ENCODE measurements at places on chromosomes 11 and 22.
A peak's percentile ranks its signal among the peaks of the same experiment; 100 is the strongest.

DNA sequence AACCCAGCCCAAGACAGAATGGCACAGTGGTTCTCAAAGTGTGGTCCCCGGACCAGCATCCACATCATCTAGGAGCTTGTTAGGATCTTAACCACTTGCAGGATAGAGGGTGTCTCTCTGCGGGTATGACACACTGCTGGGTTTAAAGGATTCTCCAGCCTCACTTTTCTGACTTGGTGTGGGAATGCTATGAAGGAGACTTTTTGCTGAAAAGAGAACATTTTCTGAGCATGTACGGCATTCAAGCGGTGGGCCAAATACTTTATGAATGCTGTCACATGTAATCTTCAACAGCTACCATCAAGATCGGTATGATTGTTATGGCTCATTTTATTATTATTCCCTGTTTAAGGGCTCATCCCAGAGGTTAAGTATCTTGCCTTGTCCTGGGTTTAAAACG lies 1.8 kb upstream of the CD82 start:
- no peak for DNase-seq

DNA sequence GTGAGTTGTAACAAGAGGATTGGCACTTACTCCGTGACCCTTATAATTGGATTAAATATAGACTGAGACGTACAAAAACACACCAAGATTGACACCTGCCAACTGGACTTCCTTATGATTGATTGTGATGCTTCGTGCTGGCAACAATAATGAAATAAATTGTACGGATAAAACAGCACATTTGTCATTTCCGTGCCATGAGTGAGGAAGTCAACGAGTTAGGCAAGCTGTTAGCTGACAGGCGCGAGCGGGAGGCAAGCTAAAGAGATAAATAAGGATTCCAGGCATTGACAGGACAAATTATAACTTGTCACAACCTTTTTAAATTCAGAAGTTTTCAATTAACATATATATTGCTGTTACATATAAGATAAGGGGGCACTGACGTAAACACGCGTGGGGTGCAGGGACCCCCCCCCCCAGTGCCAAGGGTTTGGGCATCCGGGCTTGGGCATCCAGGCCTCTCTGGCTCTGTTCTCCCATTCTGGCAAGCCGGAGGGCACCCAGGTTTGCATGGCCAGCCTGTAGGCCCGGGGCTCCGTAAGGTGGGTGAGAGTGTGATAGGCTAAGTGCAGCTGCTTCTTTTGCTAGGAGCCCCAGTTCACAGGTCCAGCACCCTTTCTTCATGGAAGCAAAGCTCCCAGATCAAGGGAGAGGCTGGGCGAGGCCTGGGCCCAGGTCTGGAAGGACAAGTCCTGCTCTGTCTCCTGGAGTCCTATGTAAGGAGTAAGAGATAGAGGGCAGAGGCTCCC lies 11.2 kb upstream of the PAX6 start:
- DNase-seq: no peak

DNA sequence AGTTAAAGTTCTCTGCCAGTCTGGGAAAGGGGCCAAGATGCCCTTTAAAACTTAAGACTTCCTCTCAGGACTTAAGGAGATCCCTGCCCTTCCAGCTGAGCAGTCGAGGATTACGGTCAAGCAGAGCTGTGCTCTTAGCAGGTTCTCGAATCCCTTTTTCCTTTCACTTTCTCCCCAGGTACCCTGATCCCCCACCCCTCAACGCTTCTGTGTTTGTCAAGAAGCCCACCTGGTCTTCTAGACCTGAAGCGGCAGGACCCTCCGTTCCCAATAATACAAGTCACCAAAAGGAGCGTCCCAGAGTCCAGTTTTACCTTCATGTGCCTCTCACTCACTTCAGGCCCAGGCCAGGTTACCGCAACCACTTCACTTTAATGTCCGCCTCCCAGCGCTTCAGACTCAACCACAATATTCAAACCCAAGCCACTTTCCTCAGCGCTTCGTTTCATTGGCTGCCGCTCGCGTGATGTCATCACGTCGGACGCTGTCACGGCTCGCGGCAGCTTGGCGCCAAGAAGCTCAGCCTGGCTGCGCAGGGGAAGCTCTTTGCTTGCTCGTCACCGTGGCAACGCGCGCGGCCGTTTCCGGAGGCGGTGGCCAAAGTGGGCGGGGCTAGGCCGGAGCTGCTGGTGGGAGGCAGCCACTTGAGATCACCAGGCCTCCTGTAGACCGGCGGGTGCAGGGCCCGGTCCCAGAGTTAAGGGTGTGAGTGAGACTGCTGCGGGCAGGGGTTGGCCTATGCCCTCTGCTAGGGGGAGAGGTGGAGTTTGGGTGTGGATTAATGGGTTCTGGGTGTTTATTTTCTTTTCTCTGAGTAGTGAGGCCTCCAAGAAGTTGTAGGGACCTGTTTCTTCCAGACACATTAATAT lies at the start of the genes KIF18A and METTL15:
KIF18A (minus strand) TSS at position 407 of the 869 bp plus-strand sequence. CDS start 10,209 bp downstream, outside the sequence.
METTL15 (plus strand) TSS at position 639 of the 869 bp plus-strand sequence. CDS start 4,947 bp downstream, outside the sequence.
- DNase-seq: peak; percentile 96

- DNase-seq: no peak
Measured at GRCh38 chr11:20201231-20201630, 41.0 kb upstream of the DBX1 start.

GRCh38 chr11:44557464-44557863 lies 8.0 kb upstream of the CD82 start:
- no peak for DNase-seq

DNA sequence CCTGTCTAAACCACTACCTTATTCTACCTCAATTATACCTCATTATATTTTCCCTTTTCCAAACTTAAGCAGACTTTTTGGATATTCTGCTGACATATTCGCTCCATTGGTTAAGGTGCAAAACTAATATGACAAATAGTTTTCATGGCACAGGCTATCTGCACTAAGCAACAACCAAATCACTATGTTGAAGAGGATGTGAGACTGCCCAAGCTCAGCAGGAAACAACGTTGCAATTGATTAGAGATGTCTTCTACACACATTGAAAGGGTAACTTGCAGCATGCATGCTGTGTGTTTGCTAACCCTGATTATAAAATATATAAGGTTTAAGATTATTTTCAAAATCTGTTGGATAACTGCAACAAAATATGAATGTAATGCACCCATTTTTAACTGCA lies 61.6 kb downstream of the STK33 start:
- no peak for DNase-seq

DNA sequence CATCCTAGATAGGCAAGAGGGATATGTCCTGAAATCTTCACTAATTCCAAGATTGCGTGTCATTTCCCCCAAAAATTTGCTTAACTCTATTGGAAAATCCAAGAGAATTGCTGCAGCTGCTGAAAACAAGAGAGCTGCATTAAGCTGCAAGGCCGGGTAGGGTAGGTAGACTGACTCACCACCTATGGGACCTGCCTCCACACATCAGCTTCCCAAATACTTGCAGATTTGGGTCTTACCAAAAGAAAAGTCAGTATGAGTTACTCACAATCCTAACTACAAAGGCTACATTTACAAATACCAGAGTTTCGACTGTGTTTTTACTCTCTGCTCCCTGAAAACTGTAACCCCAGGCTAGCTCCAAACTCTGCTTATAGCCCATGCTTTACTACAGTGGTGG lies 142.5 kb upstream of the TEAD1 start:
- DNase-seq: no peak

- DNase-seq: no peak
Measured at GRCh38 chr11:120257346-120257745, 17.4 kb downstream of the POU2F3 start.

DNA sequence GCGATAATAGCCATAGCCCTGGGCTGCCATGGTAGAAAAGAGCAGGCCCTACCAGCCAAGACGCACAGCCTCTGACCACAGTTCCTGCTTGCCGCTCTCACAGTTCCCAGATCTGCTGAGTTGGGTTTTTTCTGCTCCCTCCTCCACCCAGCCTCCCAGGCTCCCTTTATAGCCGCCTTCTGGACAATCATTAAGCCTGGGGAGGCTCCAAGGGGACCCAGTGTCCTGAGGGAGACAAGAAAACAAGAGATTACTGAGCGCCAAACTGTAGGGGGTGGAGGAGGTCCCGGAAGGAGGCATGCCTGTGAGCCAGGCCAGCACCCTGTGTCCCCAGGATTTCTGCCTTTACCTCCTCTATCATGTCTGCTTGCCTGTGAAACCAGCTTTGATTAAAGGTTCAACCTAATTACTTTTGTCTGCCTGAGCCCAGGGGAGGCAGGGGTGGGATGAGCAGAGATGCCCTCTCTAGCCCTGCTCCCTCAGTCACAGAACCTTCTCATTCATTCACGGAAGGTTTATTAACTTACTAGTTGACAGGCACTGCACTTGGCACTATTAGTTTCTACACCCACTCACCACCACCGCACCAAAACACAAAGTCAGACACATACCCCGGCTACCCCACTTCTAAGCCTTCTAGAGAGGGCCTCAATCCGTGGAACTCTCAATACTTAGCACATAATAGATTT lies 1.2 kb downstream of the SLC37A4 start:
- DNase-seq: peak; percentile 50

DNA sequence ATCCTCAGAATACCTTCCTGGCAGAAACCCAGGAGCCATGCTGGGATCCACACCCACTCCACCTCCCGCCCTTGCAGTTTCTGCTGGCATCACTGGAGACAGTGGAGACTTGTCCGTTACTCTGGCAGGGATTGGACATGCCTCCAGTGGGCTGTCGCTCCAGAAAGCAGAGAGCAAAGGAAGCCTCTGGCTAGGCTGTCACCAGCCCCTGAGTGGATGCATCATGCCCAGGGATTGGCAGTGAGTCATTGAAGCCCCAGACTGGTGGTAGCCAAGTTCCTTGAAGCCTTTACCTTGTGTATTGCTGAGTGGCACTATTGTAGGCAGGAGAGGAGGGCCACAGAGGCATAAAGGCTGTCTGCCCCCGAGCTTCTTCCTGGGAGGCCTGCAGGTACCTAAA lies 34.8 kb upstream of the E2F8 start:
- DNase-seq: no peak

GRCh38 chr22:46001426-46002106 lies 24.6 kb upstream of the WNT7B start:
- DNase-seq: no peak

DNA sequence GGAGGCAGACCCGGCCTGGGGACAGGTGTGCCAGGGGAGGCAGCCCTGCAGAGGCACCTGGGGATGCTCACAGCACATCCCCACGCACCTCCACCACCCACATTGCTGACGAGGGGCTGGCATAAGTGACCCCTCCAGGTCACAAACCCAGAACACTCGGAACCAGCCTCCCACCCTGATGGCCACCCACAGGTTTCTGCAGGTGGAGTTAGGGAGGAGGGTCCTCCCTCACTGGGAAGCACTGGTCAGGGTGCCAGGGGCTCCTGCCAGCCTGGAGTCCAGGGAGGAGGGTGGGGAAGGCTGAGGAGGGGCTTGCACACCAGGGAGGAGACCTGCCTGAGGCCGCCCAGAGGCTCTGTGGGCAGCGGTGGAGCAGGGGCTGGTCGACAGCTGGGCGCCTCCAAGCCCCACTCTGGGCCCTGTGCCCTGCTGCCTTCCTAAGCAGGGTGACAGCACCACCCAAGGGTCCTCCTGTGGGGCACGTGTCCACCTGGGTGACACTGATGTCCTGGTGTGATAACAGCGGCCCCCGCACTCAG lies 51.0 kb upstream of the CARS1 start:
- DNase-seq: no peak

GRCh38 chr11:110778343-110778742 lies 66.1 kb upstream of the ARHGAP20 start:
- no peak for DNase-seq

DNA sequence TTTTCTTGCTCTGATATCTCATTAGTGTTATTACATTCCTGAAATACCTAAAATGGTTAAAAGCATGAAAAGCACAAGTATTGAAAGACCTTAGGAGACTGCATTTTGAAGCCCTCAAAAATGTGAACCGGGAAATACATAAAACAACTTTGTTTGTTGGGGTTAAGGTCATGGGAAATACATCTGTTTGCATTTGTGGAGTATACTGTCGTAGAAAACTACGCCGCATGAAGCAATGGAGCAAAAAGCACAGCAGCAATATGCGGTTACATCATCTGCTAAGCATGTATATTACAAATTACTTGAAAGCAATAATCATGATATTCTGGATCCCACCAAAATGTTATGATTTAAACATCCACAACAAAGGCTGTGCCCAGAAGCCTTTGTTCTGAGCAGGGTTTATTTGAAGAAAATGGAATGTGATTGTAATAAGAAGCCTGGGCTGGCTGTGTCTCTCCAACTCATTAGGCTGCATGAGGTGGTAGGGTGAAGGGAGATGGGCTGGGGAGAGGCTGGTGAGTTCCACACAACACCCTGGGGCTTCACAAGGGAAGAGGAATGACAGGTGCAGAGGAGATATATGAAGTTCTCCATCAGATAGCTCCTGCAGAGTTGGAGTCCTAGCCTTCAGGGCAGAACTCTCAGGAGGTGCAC lies 64.7 kb upstream of the LIN7C start:
- DNase-seq: no peak

DNA sequence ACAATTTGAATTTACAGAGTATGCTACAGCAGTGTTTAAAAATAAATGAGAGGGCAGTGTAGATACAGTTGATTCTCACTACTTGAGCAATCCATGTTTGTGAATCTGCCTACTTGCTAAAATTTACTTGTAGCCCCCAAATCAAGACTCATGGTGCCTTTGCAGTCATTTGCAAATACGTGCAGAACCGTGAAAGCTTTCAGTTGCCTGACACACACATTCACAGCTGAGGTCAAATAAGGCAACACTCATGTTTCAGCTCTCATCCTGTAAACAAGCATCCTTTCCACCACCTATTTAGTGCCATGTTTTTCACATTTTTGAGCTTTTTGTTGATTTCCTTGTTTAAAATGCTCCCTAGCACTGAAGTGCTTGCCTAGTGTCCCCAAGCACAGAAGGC lies 32.5 kb upstream of the RASL10A start:
- no peak for DNase-seq

- DNase-seq: no peak
Measured at GRCh38 chr22:33656808-33657628, 263.3 kb downstream of the LARGE1 start.

DNA sequence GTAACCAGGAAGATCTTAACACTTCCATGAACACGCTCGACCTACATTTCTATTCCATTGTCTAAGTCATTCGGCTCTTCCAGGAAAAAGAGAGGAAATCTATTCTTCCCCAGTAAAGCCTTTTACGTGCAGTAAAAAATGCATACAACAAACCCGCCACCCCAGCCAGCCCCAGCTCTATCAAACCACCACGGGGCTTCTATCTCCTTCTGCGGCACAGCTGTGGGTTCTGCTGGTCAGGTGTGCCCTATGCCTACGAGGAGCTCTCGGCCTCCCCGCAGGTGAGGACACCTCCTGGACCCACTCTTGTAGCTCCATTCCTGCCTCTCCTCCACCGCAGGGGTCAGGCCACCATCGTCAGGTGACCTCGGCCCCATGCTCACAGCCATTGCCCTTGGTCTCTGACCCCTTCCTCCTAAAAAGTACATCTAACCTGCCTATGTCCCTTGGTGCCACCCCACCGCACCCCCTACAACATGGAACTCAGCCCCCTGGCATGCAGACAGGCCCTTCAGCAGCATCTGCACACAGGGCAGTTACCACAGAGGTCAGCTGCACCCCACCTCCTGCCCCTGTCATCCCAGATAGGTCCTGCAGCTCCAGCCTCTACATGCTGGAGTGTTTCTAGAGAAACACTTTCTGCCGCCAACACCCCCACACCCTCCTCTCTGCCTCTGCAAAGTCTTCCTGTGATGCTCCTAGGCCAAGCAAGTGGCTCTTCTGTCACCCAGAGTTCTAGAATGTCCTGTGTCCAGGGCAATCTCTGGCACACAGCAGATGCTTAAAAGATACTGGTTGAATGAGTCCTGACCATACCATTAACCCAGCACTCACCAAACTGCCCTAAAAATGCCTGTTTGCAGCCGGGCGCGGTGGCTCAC lies 3.1 kb downstream of the DEAF1 start:
- DNase-seq: no peak

- no peak for DNase-seq
Measured at GRCh38 chr22:16960884-16961249, 47.2 kb downstream of the GAB4 start.
